ENCODE measurements at places on chromosomes 3 and 15.
A peak's percentile ranks its signal among the peaks of the same experiment; 100 is the strongest.

- DNase-seq: no peak
Observed at GRCh38 chr3:169923189-169923588, 11.8 kb downstream of the SAMD7 start.

DNA sequence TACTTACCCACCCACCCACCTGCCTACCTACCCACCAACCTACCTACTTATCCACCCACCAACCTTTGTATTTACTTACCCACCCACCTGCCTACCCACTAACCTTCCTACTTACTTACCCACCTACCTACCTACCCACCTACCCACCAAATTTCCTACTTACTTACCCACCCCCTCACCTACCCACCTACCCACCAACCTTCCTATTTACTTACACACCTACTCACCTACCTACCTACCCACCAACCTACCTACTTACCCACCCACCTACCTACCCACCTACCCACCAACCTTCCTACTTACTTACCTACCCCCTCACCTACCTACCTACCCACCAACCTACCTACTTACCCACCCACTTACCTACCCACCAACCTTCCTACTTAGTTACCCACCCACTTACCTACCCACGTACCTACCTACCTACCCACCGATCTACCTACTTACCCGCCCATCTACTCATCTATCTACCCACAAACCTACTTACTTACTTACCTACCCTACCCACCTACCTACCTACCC lies 179.6 kb downstream of the USP13 start:
- DNase-seq: no peak

DNA sequence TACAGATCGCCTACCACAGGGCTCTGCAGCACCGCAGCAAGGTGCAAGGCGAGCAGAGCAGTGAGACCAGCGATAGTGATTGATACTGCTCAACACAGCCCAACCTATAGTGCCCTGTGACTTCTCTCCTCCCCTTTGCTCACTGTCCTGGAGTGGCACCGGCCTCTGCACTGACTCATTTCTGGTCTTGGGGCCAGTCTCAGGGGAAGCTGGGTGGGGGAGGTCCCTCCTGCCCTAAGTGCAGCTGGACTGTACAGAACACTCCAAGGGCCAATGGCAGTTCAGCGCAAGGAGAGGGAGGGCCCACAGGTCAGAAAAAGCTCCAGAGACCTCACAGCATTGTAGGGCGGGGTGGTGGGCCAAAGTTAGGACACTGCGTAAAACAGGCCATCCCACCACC lies 2.5 kb upstream of the OGG1 start:
- no peak for DNase-seq

- DNase-seq: no peak
Observed at GRCh38 chr3:52213901-52214300, 11.5 kb downstream of the TLR9 start.

- DNase-seq: no peak
Observed at GRCh38 chr3:184496933-184497332, 64.7 kb upstream of the EPHB3 start.

DNA sequence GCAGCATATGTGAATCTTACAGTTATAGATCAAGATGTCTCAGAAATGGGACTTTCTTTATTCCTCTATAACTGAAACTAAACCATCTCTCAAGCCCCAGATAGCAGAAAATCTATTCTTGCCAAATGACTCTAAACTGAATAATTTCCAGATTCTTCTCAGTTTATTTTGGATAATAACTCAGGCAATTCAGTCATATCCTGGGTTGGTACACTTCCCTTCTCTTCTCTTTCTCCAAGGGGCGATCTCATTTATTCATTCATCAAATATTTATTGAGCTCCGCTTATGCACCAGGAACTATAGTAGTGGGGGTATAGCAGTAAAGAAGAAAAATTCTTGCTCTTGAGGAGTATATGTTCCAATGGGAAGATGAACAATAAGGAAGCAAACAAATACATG lies 13.5 kb upstream of the PCOLCE2 start:
- no peak for DNase-seq

DNA sequence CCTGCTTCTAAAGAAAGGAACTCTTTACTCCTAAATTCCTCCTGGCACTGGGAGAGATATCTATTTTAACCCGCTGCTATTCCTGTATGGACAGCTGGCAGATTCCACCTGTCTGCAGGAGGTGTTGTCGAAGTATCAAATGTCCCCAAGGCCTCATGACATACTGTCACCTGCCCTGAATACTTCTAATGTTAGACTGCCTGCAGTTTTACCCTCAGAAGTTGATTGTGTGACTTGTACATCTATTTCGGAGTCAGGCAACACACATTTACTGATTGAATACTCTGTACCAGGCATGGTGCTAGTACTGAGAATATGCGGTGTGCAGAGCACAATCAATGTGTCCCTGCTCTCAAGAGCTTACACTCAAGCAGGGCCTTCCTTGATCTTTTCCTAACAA lies 38.6 kb downstream of the PDZRN3 start:
- DNase-seq: no peak

DNA sequence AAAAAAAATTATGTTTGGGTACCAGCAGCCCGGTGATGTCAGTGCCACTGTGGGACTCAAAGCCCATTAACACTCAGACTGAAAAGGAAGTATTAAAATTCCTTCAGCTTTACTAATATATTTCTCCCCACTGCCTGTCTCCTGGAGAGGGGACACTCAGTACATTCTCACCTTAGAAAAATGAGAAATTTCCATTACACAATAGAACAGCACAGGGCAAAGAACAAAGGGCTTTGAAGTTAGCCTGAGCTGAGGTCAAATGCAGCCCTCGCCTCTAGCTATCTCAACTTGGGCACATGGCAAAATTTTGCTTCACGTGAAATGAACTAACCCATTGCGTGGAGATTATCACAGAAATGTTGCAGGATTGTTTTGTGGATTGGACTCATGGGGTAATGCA lies 80.8 kb downstream of the RARB start:
- no peak for DNase-seq

GRCh38 chr3:50652709-50653108 lies 22.0 kb upstream of the DOCK3 start:
- peak; percentile 55 for DNase-seq

DNA sequence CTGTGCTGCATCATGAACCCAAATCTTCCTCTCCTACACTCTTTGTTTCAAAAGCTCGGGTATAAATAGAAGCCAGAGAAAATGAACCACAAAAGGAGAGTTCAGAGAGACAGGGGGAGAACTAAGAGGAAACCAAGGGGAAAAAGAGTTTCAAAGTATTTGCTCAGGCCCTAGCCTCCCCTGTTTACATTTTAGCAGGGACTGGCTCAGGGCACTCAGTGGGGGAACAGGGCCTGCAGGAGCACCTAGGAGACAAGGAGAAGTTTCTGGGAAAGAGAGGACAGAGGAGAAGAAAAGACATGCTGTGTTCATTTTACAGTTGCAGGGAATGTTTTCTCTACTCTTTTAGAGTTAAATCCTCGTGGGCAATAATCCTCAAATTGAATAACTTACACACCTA lies 8.5 kb upstream of the IL17RD start:
- DNase-seq: no peak

- no peak for DNase-seq
Observed at GRCh38 chr15:73923156-73923487, 3.1 kb upstream of the LOXL1 start.
